ENCODE measurements at places on chromosomes 5 and 9.

DNA sequence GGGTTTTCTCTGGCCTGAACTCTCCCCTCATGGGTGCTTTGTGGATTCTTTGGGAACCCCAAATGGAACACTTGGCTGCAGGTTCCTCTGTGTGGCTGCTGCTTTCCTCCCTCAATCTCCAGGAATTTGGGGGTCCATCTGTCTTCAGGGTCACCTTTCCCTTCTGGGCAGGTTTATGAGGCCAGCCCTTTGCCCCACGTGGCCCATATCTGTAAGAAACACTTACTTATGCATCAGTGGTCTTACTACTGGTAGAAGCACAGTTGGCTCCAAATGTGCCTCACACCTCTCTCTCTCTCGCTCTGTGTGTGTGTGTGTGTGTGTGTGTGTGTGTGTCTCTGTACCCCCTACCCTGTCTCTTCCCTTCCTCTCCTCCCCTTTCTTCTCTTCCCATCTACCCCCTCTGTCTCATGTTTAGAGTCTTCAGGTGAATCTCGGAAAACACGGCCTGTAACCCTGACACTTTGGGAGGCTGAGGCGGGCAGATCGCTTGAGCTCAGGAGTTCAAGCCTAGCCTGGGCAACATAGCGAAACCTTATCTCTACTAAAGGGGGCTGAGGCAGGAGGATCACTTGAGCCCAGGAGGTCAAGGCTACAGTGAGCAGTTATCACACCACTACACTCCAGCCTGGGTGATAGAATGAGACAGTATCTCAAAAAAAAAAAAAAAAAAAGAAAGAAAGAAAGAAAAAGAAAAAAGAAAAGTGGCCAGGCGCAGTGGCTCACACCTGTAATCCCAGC lies 26.8 kb downstream of the C5orf15 start:
- no peak for DNase-seq

DNA sequence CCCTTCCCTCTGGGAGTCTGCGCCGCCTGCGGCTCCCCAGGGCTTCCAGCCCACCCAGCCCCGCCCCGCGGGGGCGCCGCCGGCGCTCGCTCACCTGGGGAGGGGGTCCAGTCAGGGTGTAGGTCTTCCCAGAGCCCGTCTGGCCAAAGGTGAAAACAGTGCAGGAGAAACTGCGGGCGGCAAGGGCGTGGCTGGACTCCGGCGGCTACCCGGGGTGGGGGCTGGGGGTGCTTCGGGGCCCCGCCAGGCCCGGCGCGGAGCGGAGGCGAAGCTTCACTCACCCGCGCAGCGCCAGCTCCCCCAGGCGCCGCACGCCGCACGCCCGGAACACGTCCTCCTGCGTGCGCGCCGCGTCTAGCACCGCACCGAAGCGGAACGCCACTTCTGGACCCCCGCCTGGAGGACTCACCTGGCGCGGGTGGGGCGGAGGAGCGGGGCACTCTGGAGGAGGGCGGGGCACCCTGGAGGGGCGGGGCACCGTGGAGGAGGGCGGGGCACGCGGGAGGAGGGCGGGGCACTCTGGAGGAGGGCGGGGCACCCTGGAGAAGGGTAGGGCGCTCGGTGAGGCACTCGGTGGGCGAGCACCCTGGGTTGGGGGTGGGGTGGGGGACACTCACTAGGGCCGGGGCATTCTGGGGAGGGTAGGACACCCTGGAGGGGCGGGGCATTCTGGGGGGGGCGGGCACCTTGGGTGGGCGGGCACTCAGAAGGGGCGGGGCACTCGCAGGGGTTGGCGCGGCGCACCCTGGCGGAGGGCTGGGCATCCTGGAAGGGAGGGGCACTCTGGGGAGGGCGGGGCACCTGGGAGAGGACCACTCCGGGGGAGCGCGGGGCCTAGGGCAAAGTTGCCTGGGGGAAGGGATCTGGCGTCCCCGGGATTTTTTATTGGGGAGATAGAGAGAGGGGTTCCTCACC lies 814 bp downstream of the KIF12 start:
- peak; percentile 62 for DNase-seq

DNA sequence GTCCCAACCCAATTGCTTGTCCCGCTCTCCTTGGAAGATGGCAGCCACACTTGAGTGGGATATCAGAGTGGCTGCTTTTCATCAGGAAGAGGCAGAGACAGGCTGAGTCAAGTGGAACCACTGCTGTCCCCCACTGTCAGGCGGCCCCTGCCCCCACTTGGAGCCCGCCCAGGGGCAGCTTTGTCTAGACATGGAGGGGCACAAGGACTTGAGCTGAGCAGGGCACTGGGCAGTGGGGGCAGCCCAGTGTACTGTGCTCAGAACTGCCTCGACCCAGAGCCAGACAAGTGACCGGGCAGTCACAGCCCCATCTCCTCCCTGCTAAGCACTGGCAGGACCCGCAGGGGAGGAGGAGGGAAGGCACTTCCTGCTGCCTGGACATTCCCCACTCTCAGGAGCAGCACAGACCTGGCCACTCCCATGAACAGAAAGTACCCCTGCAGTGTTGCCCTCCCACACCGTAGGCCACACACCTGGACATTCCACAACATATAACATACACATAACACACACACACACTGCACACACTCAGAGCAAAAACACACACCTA lies 91.0 kb downstream of the MRPL36 start:
- DNase-seq, result no peak

DNA sequence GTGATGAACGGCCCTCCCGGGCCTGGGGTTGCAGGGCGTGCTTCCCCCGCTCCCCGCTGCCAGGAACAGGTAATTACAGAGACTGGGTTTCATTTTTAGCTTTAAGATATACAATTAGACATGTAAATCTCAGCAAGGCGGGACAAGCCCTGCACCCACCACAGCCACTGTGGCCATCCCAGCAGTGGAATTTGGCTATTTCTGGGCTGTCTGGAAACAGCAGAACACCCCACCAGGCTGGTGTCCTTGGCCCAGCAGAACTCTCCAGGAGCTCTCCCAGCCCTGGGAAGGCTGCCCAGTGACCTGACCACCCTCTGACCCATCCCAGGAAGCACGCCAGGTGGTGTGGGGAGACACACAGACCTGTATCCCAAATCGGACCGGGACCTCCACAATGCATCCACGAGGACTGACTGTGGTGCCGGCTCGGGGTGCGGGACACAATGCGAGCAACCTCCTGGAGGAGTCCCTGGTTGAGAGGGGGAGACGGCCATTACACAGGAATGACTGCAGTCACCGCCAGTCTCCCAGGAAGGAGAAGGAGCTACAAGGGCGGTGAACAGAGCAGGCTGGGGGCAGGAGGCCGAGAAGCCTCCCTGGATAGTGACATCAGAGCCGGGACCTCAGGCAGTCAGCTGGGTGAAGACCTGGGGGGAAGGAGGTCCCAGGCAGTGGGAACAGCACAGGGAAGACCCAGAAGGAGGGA lies 17.3 kb downstream of the EEIG1 start:
- DNase-seq, result peak; percentile 77

Measured in tibial artery (tissue), 4 donors.